ENCODE measurements at places on chromosomes 2 and 18. TPM values are rescaled to one million over a fixed set of nuclear protein-coding genes. Genes with fewer than 3 reads are reported as not detected.

Gene DSG2
- total RNA-seq, result 9.7 TPM

Gene ANKRD29
- 4.2 TPM for total RNA-seq

Gene UGT1A8
- total RNA-seq, result not detected

Gene RPRM
- total RNA-seq, result not detected
